ENCODE measurements at places on chromosomes 5 and 9. TPM values are rescaled to one million over a fixed set of nuclear protein-coding genes. Genes with fewer than 3 reads are reported as not detected.

Gene IFNE
- total RNA-seq, result not detected

DNA sequence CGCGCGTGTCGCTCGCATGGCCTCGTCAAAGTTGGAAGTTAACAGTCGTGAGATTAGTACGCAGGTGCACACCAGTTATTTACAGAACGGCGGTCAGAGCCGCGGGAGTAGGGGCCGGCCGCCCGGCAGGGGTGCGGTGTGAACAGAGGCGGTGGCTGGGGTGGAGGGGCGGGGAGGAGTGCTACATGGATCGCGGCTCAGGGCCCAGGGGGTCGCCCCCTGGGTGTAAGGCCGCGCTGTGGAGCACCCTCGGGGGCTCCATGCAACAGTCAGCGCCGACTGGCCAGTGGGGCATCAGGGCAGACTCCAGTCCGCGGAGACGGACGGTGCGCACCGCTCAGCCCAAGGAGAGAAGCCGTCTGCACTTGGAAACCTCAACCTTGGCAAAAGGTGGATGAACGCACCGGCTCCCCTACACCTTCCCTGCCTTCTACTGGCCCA is 60.3 kb downstream of the ZNF354C start:
- no peak for DNase-seq

Gene SLC4A9
- total RNA-seq, result not detected

Gene HRH2
- total RNA-seq, result not detected

Gene FOXD4L6
- total RNA-seq, result under 0.01 TPM

DNA sequence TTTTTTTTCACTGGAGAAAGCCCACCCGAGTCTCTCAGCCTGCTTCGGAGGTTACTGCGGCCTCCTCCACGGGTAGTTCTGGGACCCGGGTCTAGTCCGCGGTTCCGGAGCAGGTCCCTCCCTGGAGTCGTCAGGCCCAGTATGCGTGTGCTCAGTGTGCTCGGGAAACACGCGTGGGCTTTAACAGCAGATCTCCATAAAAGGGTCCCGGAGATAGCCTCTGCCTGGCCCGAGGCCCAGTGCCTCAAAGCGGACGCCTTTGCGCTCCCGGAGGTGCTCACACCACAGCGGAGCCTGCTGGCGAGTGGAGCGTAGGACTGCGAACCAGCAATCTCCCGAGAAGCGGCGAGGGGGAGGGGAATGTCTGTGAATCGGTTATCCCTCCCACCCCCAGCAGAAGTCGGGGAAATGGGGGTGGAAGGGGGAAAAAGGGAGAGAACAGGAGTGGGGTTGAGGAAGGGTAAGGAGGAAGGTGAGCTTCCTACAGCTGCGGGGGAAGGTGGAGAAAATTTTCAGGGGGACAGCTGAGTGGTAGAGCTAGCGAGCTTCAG is 28.7 kb downstream of the CDKN2A start:
- DNase-seq, result peak; percentile 86

Gene POU4F3
- total RNA-seq, result under 0.01 TPM

GRCh38 chr9:69331444-69331843 is 6.4 kb downstream of the ENTREP1 start:
- DNase-seq, result no peak

Gene CDH12
- total RNA-seq, result not detected

GRCh38 chr9:116979456-116979855 is 292.4 kb downstream of the TRIM32 start:
- no peak for DNase-seq

DNA sequence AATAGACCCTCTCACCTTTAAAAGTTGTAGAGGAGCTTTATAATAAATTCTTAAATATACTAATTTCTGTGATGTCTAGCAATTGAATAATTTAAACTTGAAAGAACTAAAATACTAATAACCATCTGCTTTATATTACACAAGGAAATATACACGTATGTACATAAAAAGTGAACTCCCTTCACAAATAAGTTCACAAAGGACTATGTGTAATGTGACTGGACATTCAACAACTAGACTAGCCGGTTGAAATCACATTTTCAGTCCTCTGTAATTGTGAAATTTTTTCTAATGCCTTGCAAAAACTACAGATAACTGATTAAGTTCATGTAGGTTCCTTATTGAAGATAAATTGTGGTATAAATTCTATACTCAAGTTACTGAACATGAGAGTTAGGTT is 11.6 kb downstream of the NSA2 start:
- no peak for DNase-seq

DNA sequence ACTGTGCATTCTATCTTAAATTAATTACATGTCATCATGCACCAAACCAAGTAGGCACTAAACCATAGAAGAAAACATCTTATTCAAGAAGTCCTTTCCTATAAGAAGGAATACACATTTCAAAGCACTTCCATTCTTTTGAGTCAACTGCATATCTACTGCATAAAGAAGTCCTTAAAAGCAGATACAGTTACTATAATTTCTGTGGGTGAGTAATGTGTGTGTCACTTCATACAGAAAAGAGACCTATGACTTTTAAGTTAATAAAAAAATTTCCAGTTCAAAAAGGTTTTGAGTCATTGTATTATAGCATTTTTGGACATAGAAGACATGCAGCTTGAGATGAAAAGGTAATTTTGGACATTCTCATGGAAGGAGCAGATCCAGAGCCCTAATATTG is 125.0 kb downstream of the DTWD2 start:
- no peak for DNase-seq

- no peak for DNase-seq
Measured at GRCh38 chr9:27183131-27183530, 74.1 kb downstream of the TEK start.
